ENCODE measurements at places on chromosomes 1 and 21.

GRCh38 chr1:107862064-107862463 is 102.9 kb downstream of the VAV3 start:
- no peak for DNase-seq

DNA sequence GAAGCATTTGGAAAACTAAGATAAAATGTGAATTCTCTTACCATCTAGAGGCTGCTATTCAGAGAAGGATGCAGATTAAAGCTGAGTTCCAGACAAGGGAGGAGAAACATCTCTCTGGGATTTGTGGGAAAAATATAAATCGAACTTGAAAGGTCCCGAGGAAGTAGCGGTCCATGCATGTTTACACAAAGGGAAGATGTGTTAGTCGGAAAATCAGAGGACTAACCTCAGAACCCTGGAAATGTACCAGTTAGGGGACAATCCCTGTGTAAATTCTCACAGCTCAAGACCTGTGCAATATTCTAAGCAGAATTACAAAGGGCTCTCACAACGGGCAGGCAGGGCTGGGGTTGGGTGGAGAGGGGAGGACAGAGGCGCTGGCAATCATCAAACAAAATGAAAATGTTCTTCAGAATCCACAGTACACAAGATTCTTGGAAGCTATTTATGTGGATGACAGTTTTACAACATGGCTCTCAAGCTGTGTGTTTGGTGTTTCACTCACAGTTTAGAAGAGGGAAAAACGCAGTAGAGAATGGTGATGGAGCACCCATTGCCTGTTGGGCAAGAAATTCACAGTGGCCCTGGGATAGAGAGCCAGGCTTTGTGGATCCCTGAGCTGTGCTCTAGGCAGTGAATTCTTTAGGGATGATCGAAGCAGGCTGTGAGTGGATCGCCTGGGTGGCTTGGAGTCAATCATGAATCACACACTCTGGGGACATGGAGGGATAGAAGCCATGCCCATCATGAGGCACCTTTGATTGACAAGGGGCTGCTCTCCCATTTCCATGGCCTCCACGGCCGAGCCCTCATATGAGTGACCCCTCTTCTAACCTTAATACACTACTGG is 47.6 kb downstream of the KCNJ6 start:
- no peak for DNase-seq

DNA sequence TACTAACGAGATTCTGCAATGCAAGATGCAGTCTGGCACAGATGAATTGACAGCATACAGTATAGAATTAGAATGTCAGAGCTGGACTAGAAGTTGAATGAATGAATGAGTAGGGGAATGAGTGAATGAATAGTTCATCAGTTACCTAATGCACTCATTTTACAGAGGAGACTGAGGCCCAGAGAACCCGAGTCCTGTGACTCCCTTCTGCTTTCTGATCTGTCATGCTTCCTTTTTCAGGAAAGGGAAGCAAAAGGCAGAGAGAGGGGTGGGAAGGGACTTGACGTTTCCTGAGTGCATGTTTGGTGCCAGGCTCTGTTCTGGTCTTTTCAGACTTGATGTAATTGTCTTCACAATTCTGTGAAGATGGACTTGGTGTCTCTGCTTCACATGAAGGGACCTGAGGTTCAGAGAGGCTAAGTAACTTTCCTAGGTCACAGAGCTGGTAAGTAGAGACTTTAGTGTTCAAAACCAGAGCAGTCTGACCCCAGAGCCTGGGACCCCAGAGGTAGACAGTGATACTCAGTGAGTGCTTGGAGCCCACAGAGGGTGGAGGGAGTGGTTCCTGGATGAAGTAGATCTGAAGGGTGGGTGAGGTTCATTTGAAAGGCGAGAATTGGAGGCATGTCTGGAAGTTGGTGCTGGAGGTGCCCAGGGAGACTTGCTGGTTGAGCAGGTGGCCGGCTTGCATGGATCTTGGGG is 8.0 kb upstream of the MEX3A start:
- no peak for DNase-seq

DNA sequence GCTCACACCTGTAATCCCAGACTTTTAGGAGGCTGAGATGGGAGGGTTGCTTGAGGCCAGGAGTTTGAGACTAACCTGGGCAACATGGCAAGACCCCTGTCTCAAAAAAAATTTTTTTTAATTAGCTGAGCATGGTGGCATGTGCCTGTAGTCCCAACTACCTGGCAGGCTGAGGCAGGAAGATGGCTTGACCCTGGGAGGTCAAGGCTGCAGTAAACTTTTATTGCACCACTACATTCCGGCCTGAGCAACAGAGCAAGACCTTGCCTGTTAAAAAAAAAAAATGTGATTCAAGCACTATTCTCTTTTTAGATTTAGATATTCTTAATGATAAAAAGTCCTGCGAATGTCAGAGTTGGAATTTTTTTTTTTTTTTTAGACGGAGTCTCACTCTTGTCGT is 102.5 kb upstream of the L1TD1 start:
- DNase-seq = no peak

GRCh38 chr1:54754045-54754444 is 10.3 kb downstream of the PARS2 start:
- no peak for DNase-seq

DNA sequence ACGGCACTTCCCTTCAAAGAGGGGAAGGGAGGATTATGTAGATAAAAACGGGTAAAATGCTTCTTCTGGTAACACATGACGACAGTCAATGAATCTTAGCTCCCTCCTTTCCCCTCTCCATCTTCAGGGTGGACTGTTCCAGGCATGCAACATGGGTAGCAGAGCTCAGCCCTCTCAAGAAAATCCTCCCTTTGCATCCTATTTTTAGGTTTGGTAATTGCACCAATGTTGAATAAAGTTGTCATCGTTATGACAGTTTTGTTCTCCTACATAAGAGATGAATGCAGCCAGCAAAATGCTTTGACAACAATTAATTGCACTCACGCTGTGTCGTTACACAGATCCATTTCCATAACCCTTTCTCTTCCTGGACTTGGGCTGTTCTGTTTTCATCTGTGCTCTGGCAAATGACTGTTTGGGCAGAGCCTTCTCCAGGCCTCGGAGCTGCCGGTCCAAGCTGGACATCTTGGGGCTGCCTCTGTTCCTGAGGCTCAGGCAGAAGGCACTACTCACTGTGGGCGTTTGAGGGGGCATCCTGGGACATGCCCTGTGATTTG is 127.6 kb downstream of the CNIH3 start:
- DNase-seq = no peak

- DNase-seq = no peak
Observed at GRCh38 chr21:38820471-38821239, 14.9 kb downstream of the ETS2 start.

- DNase-seq = no peak
Observed at GRCh38 chr1:10149231-10149630, 61.1 kb upstream of the KIF1B start.

- no peak for DNase-seq
Observed at GRCh38 chr1:220483700-220484099, 44.2 kb upstream of the MARK1 start.

DNA sequence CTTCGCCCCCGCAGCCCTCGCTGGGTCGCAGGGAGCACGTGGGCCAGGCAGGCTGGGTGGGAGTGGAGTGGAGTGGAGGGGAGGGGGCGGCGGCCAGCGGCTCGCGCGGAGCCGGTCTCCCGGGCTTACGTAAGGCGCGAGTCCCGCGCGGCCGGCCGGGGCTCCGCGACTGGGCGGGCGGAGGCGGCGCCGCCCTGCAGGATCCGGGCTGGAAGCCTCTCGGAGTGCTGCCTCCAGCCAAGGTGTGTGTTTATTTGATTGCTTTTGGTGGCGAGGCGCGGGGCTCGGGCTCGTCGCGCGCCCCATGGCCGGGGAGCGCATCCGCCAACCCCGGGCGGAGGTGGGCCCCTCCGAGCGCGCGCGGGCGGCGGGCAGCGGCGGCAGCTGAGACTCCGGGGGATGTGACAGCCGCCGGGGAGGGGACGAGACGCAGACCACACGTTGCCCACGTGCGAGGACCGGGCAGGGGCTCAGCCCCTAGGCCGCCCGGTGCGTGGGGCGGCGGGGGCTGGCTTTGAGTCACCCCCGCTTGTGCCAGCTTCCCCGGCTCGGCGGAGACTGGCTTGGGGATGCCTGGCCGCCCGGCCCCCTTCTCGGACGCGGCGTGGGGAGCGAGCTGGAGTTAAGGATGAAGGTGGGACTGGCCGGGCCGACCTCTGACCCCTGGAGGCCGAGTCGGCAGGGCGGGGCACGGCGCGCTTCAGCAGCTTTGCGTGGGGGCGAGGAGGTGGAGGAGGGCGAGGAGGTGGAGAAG is 402 bp upstream of the AK4 start:
- peak; percentile 35 for DNase-seq

DNA sequence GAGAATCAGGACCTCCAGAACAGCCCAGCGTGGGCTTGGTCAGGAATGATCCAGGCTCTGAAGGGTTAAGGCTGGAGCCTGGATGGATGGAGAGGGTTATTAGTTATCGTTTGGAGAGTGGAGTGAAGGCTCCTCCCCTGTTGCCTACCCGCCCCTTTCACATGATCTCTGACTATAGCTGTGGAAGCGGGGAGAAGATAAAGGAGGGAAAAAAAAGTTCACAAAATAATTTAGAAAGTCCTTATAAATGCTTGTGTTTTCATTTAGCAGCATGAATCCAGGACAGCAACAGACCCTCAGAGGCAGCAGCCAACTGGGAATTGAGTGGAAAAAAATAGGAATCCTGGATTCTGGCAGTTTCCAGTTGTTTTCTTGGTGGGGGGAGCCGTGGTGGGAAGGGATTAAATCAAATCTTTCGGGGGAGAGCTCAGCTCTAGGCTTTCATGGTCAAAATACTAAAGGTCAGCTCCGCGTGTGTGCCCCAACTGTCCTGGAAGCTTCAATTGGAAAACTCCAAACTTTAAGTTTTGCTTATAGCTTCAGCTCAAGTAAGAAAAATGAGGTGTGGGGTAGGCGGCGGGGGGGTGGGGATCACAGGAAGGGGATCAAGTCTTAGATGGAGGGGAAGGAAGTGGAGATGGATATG is 595 bp upstream of the DDR2 start:
- no peak for DNase-seq

- DNase-seq = no peak
Observed at GRCh38 chr1:58721247-58721820, 21.5 kb upstream of the MYSM1 start.

GRCh38 chr1:39398278-39399021 is 93.0 kb upstream of the BMP8A start:
- DNase-seq = peak; percentile 28

DNA sequence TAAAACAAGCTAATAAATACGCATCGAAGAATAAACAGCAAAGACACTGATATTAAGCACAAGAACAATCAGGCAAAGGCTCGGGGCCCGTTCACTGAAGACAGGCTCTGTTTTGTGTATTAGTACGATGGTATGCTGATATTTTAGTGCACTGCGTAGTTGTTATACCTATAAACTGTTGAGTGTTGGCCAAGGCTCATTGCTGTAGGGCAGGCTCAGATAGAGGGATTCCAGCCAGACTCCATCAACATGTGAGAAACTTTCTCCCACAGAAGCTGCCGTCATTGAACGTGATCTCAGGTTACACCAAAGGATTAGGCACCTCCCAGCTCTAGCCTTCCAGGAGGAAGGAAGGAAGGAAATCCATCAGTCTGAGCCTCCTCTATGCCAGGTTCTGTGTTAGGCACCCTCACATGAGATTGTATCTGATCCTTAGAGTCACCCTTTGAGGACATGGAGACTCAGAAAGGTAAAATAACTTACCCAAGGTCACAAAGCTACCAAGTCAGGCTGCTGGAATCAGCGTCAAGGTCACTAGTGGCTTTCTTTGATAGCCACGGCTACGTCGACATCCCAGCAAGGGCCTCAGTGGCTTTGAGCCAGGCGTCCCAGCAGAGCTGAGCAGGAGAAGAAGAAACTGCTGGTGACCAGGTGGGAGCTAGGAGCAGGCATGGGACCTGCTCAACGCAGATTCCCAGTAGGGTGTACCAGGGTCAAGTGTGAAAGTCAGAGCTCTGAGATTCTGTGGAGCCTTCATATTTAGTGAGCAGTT is 14.8 kb downstream of the BCAR3 start:
- DNase-seq = no peak

- DNase-seq = no peak
Observed at GRCh38 chr1:193109619-193110018, 4.4 kb upstream of the GLRX2 start.

DNA sequence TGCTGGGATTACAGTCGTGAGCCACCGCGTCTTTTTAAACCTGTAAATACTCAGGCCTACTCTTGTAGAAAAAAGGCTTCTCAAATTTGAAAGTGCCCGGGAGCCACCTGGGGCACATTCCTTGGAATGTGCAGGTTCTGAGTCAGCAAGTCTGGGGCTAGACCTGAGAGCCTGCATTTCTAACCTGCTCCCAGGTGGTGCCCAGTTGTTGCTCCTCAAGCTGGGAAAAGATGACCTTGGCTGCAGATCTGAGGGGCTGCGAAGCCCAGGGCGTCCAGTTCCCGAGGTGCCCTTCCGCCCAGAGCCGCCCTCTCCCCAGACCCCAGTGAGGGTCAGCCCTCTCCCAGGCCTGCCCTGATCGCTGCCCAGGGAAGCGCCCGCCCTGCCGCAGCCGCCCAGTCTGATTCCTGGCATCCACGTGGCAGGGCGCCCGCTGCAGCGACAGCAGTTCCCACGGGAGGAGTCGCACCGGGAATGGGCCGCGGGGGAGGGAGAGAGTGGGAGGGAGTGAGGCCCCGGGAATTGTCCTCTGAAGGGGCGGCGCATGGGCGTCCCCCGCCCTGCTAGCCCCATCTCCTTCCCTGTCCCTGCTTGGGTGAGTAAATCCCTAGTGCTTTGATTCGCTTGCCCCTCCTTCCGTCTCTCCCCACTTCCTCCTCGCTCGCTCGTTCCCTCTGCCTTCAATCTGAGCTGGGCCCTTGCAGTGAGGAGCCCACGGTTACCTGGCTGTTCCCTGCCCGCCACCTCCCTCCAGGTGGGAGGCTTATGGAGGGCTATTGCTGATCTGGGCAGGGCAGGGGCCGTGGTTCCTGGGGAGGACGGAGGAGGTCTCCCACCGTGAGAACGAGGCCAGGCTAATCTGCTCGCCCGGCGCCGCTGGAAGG is 18.8 kb upstream of the TENT5B start:
- DNase-seq = no peak

DNA sequence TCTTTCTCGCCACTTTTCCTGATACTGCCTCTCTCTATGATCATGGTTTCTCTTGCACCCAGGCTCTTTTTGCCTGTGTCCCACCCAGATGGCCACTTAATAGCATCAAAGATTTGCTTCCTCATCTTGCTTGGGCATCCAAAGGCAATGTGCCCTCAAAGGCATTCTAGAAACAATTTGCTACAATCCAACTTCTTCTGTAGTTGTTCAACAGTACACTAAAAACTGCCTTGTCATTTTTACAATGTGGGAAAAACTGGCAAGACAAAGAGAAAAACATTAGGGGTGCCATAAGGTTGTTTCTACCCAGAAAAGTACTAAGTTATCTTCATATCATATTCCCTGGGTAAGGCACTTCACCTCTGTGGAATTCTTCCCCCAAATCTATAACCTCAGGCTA is 16.5 kb upstream of the KLF18 start:
- DNase-seq = no peak

DNA sequence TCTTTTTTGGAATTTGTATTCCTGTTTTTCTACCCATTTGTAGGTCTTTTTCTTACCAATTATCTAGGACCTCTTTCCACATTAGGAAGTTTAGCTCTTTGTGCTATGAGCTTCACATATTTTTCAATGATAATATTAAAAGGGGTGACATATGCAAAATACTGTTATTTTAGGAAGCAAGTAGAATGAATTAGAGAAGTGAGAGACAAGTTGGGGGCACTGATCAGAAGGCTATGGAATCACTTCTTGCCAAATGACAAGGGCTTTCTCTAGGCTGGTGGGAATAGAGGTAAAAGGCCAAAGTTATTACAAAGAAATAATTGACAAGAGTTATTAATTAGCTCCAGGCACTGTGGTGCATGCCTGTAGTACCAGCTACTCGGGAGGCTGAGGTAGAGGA is 4.3 kb upstream of the BCAR3 start:
- DNase-seq = no peak

GRCh38 chr1:227885648-227886502 is 61.9 kb downstream of the WNT9A start:
- no peak for DNase-seq
